ENCODE measurements at places on chromosomes 11 and 22. TPM values are rescaled to one million over a fixed set of nuclear protein-coding genes. Genes with fewer than 3 reads are reported as not detected.
A peak's percentile ranks its signal among the peaks of the same experiment; 100 is the strongest.

The DEUP1 gene
- not detected for total RNA-seq

The SLCO2B1 gene
- 55.5 TPM for total RNA-seq

- DNase-seq, result no peak
- H3K4me3 ChIP-seq, result peak overlapping the region; percentile 78
- H3K36me3 ChIP-seq, result no peaks in the 10 kb centered on the region
- peak overlapping the region; percentile 93 for H3K27ac ChIP-seq
- no peaks in the 10 kb centered on the region for H3K27me3 ChIP-seq
Measured at GRCh38 chr11:101128571-101129202, 926 bp downstream of the PGR start.

DNA sequence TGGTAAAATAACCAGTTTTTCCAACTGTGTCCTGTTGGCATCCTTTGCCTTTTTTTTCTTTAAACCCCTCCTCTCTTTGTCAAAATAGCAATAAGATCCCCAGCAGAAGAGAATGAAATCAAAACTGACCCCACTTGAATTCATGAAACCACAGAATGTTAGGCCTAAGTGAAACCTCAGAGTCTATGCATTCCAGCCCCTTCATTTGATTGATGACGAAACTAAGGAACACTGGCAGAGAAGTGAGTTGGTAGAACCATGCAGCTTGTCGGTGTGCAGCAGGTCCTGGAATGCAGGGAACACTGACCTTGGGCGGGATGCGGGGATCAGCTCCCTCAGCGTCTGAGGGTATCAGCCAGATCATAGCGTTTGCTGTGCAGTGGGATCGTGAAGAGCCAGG, 57.5 kb downstream of the GRK3 start:
- H3K4me1 ChIP-seq, result peaks cover 1% of the 10 kb centered on the region
- no peaks in the 10 kb centered on the region for H3K36me3 ChIP-seq
- H3K27ac ChIP-seq, result no peak overlapping the region

DNA sequence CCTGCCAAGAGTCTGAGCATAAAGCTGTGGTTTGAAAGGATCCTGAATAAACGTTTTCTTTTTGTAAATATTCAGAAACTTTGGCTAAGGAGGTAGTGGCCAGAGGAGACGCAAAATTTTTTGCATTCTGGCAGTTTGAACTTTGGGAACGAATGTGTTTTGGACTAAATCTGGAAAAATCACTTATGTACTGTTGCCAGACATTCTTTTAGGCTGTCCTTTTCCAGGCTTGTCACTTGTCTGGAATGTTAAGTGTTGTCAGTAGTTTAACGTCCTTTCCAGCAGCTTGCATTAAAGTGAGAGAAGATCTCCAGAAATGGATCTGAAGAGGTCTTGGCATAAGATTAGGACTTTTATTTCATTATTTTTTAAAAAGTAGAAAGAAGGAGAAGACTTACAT, 18.5 kb downstream of the SPECC1L start:
- H3K36me3 ChIP-seq, result no peaks in the 10 kb centered on the region
- no peak for DNase-seq
- peak overlapping the region; percentile 61 for H3K27ac ChIP-seq
- H3K4me3 ChIP-seq, result no peak overlapping the region

All from vagina (tissue), 2 donors.